ENCODE measurements at places on chromosomes 2 and 18. TPM values are rescaled to one million over a fixed set of nuclear protein-coding genes. Genes with fewer than 3 reads are reported as not detected.

- DNase-seq = no peak
Observed at GRCh38 chr2:112339986-112340385, 64.6 kb downstream of the ZC3H6 start.

DNA sequence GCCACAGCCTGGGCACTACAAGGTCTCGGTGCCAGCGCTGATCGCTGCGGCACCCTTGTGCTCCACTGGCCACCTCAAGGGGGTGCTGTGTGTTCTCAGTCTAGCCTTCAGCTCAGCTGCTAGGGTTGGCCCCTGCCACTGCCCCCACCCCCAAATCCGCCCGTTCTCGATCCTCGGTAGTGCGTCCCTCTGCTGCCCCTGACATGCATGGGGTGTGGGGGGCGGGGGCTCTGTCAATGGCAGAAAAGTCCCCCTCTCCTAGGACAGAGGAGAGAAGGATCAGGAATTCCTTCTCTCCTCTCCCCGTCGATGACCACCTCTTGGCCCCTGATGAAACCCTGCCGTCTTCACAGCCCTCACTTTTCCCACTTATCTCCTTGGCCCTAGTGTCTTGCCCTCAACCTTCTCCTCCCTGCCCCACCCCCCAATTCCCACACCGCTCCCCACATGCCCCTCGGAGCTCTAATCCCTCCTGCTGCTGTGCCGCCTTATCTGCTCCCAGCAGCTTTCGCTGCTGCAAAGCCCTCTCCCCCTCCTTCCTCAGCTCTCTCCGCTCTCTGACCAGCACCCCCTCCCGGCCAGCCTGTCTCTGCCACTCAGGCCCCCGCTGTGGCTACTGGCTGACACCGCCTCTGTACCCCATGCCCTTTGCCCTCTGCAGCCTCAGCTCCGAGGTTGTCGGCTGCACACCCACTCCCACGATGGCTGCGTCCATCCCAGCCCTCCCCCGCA lies 4.3 kb upstream of the ASIC4 start:
- DNase-seq = no peak

Gene ANKRD36
- polyA plus RNA-seq = 16.1 TPM

GRCh38 chr2:118309257-118309945 lies 221.1 kb downstream of the INSIG2 start:
- no peak for DNase-seq

DNA sequence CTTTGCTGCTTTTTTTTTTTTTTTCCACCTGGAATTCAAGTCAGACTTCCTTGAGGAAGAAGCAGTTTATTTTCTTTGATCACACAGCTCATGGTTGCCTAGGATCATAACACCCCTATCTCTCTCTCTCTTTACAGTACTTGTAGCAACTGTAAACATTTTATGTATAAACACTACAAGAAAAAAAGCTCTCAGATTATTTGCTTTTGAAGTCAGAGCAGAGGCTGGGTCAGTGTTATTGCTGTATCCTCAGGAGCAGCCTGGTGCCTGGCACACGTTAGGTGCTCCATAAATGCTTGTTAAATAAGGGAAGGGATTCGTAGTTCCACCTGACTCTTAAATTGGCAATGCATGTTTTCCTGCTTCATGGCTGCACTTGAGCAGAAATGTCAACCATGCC lies 221.2 kb downstream of the TGIF1 start:
- no peak for DNase-seq

GRCh38 chr2:241956521-241957110 lies 87.1 kb downstream of the RTP5 start:
- DNase-seq = no peak

Gene CRYBA2
- polyA plus RNA-seq = not detected

Gene GRB14
- 54.3 TPM for polyA plus RNA-seq

Gene ME2
- polyA plus RNA-seq = 38.9 TPM

All from right renal pelvis (tissue), 4 donors.